ENCODE measurements at places on chromosomes 4 and X.

DNA sequence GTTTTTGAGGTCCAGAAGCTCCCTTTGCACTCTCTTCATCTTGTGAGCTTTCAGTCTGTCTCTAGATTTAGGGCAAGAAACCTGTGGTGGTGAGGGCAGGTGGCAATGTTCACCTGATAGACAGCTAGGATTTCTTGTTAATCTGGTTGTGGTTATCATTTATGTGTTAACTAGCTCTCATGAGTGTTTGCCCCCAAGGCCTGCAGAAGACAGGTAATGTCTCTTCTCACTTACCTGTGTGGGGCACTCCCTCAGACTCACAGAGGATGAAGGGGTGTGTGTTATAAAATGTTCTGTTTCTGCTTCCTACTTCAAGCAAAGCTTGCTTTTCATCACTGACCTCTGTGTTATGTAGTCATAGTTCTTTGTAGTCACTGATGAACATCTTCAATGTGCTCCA, 17.8 kb downstream of the EGF start:
- DNase-seq, result no peak

DNA sequence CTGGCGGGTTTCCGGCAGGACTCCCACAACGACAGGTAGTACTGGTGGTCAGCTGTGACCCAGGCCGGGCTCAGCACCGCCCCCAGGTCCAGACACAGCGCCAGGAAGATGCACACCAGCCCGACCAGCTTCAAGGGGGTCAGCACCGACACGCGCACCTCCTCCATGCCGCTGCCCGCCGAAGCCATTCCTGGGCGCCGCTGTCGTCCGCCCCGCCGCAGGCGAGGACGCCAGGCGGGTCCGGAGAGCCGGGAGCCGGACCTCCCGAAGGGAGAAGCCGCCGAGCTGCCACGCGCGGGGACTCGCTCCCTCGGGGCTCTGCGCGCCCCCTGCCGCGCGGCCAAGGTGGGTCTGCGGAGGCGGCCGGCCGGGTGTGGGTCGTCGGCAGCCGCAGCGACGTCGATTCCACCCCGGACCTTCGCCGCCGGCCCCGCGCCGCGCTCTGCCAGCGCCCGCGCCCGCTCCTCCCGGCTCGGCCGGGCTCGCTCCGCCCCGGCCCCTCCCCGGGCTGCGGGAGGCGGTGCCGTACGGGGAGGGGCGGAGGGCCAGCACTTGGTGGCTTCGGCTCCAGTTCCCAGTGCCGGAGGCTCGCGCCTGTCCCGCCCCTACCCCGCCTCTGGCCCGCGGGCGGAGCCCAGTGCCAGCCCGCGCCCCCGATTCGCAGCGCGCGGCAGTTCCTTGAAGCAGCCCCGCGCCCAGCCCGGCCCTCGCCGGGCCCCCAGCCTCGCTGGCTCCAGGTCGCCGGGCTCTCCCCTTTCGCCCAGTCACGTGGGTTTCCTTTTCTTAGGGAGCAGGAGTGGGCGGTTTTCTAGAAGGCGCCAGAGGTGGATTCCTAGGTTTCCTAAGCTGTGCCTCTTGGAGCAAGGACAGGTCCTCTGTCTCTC, at the start of gene TMEM47:
Gene TMEM47 (minus strand): TSS at position 444 of the 884 bp plus-strand sequence. CDS start 256 bp downstream, at position 188.
- peak; percentile 12 for DNase-seq

- no peak for DNase-seq
These were observed 30.3 kb downstream of the FHIP1A start for GRCh38 chr4:151439320-151439719.

- no peak for DNase-seq
These were observed 591 bp upstream of the ACSL4 start for GRCh38 chrX:109733613-109734083.

- no peak for DNase-seq
These were observed 189.6 kb upstream of the NHS start for GRCh38 chrX:17185431-17185830.

DNA sequence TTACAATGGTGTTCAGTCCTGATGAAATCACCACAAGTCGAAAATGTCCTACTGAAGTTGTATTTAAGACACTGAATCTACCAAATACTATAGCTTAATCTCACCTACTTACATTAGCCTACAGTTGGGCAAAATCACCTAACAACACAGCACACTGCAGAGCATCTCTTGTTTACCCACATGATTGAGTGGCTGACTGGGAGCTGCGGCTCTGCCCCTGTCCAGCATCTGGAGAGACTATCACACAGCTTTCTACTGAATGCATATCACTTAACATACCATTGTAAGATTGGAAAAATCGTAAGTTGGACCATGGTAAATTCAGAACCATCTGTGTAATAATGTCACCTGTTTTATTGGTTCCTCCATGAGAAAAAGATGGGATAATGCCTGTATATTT, 1083.2 kb upstream of the PCDH7 start:
- DNase-seq, result no peak

DNA sequence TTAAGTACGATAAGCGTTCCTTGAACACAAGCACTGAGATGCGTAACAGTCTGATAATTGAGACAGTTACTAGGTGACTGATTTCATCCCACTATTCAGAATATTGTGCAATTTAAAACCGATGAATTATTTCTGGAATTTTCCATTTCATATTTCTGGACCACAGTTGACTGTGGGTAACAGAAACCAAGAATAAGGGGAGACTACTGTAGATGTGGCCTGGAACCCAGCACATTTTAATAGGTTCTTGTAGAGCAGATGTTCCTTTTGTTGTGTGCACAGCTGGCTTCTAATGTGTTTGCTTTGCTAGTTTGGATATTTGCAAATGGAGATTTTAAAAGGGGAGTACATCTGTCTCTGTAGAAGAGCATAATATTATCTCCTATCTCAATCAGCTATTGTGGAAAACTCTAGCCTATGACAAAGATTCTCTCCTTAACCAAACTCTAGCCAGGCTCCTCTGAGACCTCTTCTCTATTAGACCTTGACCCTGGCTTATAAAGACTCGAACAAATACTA, 16.4 kb downstream of the NAAA start:
- no peak for DNase-seq

GRCh38 chr4:107120661-107121060, 84.5 kb upstream of the DKK2 start:
- no peak for DNase-seq
